NCI-H1417 treated with DMSO at 0.1 percent for 48 hours (cell line): ENCODE measurements at places on chromosomes 5 and 9.

GRCh38 chr9:120091206-120091605, 488.8 kb downstream of the CDK5RAP2 start:
- no peak for DNase-seq

GRCh38 chr5:159274676-159275075, 11.6 kb downstream of the UBLCP1 start:
- DNase-seq: no peak

GRCh38 chr5:86461169-86461956, 156.4 kb upstream of the COX7C start:
- no peak for DNase-seq

DNA sequence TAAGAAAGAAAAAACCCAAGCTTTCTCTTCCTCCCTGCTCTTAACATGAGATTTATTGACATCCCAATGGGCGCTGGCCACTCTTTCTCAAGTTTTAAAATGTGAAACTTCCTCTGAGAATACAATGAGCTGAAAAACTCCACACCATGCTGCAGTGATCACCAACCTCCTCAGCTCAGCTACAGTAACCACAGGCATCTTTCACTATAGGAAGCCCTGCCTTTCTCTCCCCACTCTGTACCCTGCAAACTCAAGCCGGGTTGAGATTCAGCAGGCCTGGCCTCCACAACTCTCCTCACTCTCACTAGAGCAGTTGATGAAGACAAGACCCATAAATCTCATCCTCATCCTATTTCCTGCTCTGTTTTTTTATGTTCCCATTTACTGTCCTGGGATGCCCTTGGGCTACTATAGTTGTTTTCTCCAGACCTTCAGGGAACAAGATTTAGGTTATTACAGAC, 48.3 kb downstream of the SH3TC2 start:
- no peak for DNase-seq
